ENCODE measurements at places on chromosomes 1 and 21.
A peak's percentile ranks its signal among the peaks of the same experiment; 100 is the strongest.

GRCh38 chr1:8121261-8122159 lies 95.4 kb upstream of the ERRFI1 start:
- H3K4me1 ChIP-seq = peaks cover 47% of the 10 kb centered on the region
- H3K27ac ChIP-seq = peak overlapping the region; percentile 98
- DNase-seq = peak; percentile 78

DNA sequence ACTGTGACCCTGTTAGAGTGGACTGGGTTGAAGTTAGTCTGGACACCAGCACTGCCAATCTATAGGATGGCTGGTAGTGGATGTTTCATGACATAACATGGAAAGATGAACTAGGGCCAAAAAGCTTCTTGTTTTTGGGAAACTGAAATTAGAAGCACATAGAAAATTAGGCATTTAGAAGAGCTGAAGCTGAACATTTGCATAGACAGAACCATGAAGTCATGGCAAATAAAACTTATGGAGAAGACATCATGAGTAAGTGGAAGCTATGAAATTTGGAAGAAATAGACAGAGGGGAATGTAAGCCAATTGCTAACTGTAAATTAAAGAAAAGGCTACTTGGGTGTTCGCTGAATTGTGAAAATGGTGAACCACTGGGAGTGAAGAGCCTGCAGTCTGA lies 2.7 kb upstream of the S100A11 start:
- H3K27me3 ChIP-seq = no peaks in the 10 kb centered on the region
- no peak overlapping the region for H3K4me3 ChIP-seq
- no peaks in the 10 kb centered on the region for H3K4me1 ChIP-seq

- H3K4me1 ChIP-seq = peaks cover 31% of the 10 kb centered on the region
- H3K4me3 ChIP-seq = no peak overlapping the region
- no peak for DNase-seq
- peaks cover 89% of the 10 kb centered on the region for H3K27me3 ChIP-seq
- H3K36me3 ChIP-seq = peaks cover 22% of the 10 kb centered on the region
- no peak overlapping the region for H3K27ac ChIP-seq
Measured at GRCh38 chr1:155075535-155075934, 3.1 kb upstream of the EFNA3 start.

GRCh38 chr1:51686450-51686849 lies 69.6 kb downstream of the OSBPL9 start:
- H3K4me3 ChIP-seq = no peak overlapping the region
- H3K27me3 ChIP-seq = no peaks in the 10 kb centered on the region
- no peaks in the 10 kb centered on the region for H3K36me3 ChIP-seq
- no peak overlapping the region for H3K27ac ChIP-seq
- no peak for DNase-seq
- H3K4me1 ChIP-seq = peaks cover 53% of the 10 kb centered on the region

DNA sequence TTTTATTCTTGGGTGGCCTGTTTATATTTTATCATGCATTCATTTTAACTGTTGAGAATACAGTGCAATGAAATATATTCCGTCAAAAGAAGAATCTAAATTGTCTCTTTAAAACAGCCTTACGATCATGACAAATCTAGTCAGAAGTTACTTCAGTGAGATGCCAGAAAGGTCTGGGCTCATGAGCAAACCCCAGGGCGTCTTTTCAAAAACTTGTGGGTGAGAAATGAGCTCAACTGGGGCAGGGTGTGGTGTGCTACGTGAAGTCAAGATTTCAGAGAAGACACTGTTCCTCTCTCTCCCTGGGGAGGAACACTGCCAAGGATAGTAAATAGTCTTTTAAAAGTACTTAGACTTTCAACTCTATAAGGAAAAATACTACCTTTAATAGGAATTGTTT lies 13.4 kb upstream of the UAP1 start:
- H3K4me3 ChIP-seq = no peak overlapping the region
- H3K27me3 ChIP-seq = no peaks in the 10 kb centered on the region
- H3K36me3 ChIP-seq = no peaks in the 10 kb centered on the region
- H3K4me1 ChIP-seq = no peaks in the 10 kb centered on the region
- DNase-seq = no peak

DNA sequence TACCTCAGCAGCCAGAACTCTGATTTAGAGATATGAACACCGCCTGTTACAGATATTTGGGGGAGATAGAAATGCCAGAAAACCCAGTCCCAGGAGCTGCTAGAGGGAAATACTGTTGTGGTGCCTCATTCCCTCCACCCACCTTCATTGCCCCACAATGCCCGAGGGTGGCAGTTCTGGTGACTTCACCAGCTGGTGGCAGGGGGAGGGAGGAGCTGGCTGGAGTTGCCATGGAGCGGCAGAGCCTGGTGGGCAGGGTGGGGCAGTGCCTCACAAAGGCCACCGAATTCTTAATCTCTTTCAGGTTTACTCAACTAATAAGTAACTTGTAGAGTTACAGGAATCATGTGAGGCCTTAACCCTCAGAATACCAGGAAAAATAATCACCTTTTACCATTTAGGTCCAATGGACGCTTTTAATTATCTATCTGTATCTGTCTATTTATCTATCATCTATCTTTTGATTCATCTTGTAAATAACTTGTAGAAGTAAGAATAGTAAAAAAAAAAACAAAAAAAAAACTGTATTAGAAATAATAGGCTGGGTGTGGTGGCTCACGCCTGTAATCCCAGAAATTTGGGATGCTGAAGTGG lies 11.7 kb upstream of the S100A11 start:
- peaks cover 41% of the 10 kb centered on the region for H3K4me1 ChIP-seq
- peak overlapping the region; percentile 48 for H3K4me3 ChIP-seq
- H3K27ac ChIP-seq = peak overlapping the region; percentile 84
- peak; percentile 98 for DNase-seq
- peaks cover 10% of the 10 kb centered on the region for H3K27me3 ChIP-seq
- H3K36me3 ChIP-seq = peaks cover 16% of the 10 kb centered on the region

DNA sequence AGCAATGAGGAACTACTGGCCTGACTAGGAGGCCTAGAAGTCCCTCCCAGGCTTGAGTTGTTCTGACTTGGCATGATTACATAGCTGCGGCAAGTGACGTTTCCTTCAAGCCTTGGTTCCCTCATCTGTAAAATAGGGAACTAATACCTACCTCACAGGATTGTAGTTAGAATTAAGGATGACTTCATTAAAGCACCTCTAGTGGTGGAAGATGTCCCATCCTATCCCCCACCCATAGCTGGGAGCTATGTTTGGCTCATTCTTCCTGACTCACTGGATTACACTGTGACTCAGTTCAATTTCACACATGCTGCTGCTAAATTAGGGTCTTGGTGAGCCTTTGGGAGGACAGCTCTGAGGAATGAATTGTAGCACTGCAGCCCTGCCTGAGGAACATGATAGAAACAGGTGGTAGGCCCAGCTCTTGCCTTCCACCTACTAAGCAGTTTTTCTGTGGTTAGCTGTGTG lies 6.0 kb upstream of the SHISA4 start:
- peaks cover 19% of the 10 kb centered on the region for H3K4me1 ChIP-seq
- peaks cover 7% of the 10 kb centered on the region for H3K27me3 ChIP-seq
- H3K27ac ChIP-seq = peak overlapping the region; percentile 3
- no peak overlapping the region for H3K4me3 ChIP-seq

GRCh38 chr1:170174395-170174794 lies 28.6 kb downstream of the NTMT2 start:
- H3K36me3 ChIP-seq = no peaks in the 10 kb centered on the region
- DNase-seq = no peak
- H3K4me1 ChIP-seq = no peaks in the 10 kb centered on the region

DNA sequence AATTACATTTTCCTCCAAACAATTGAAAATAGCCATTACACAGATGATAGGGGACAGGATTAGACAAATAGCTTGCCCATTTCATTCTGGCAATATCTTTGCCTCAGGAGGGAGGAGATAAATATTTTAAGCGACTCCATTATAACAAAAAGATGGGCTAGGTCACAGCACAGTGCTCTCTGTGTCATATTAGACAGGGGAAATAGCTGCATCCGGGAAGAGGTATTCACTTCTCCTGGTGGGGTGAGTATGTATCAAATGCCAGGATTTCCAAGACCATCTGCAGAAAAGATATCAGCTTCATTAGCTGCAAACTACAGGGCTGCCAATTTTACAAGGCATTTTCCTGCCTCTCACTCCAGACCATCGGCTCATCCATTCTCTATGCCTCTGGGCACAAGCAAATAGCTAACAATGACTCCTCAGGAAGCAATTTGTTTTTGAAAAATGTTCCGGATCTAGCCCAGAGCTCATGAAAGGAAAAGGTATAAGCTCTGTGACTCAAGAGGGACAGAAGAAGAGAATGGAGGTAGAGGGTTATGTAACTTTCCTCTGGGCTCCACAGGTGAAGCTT lies 41.9 kb upstream of the ANGPTL7 start:
- DNase-seq = no peak
- H3K27ac ChIP-seq = no peak overlapping the region
- H3K4me3 ChIP-seq = no peak overlapping the region
- no peaks in the 10 kb centered on the region for H3K27me3 ChIP-seq

- peak; percentile 70 for DNase-seq
- peak overlapping the region; percentile 22 for H3K27ac ChIP-seq
- H3K36me3 ChIP-seq = no peaks in the 10 kb centered on the region
- H3K4me3 ChIP-seq = peak overlapping the region; percentile 43
Measured at GRCh38 chr1:203769505-203770343, 4.7 kb downstream of the LAX1 start.

DNA sequence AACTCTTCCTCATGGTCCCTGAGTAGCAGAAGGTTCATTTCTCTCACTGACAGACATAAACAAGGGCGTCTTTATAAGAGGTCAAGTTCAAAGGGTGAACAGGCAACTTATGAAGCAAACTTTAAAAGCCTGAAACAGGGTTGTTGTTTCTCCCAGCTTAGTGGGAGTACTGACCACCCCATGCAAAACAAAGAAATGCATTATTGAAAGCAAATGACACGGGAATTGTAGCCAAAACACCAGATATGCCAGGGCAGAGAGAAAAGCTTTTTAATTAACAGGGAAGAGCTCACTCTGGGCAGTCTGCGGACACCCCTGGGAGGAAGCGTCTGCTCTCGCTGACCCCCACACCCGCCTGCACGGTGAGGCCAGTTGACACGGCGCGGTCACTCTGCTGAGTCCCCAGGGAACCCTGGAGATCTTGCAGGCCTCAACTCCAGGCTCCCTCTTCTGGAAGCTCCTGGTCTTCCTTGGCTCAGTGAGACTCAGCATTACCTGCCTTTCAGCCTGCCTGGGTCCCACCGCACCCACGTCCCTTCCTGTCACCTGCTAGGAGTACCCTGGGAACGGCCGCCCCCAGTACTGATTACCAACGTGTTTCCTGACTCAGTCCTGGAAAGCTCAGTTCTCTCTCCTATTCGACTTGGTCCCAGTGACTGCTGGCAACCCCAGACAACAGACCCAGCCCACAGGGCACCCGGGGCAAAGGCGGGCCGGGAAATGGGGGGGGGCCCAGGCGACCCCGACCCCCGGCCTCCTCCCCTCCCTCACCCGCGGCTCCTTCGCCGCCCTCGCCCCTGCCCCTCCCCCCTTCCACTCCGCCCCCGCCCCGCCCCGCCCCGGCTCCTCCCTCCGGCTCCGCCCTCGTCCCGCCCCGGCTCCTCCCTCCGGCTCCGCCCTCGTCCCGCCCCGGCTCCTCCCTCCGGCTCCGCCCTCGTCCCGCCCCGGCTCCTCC lies 972 bp downstream of the CFAP410 start:
- H3K36me3 ChIP-seq = peaks cover 15% of the 10 kb centered on the region
- H3K27ac ChIP-seq = no peak overlapping the region
- no peaks in the 10 kb centered on the region for H3K4me1 ChIP-seq
- peak overlapping the region; percentile 31 for H3K4me3 ChIP-seq
- peak; percentile 64 for DNase-seq

DNA sequence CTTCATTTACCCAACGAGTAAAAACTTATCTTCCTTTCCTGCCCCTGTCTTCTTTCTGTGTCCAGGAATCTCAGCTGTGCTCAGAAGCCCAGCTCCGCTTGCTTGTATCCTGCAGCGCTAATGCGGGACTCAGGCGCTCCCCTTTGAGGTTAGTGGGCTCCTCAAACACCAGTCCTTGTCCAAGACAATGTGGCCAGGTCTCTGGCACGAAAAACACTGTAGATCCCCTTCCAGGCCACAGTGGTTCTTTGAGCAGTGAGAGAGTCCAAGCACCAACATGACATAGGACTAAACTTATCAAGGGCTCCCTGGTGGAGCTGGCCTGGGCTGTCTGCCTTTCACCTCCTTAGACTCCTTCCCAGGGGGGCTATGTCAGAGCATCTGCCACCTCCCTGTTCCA lies 53.7 kb downstream of the PLD5 start:
- no peaks in the 10 kb centered on the region for H3K27me3 ChIP-seq
- no peak overlapping the region for H3K4me3 ChIP-seq
- H3K4me1 ChIP-seq = peaks cover 10% of the 10 kb centered on the region
- no peaks in the 10 kb centered on the region for H3K36me3 ChIP-seq
- no peak overlapping the region for H3K27ac ChIP-seq

DNA sequence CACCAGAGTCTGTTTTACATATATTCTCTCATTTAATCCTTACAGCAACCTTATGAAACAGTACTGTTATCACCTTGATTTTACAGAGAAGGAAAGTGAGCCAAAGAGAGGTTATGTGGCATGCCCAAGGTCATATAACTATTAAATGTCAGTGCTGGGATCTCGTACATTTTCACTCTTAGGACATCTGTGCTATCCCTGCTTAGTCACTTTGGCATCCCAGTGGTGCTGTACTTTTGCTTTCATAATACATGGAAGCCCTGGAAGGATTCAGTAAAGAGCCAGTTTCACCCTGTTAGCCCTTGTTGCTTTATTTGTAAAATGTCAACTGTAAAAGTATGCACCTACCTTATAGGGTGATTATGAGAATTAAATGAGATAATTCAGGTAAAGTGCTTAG lies 104.4 kb downstream of the NFIA start:
- peaks cover 7% of the 10 kb centered on the region for H3K36me3 ChIP-seq
- no peak overlapping the region for H3K4me3 ChIP-seq
- no peak for DNase-seq
- no peak overlapping the region for H3K27ac ChIP-seq
- peaks cover 18% of the 10 kb centered on the region for H3K4me1 ChIP-seq

GRCh38 chr1:92544756-92545165 lies 58.0 kb upstream of the GFI1 start:
- H3K36me3 ChIP-seq = no peaks in the 10 kb centered on the region
- no peak overlapping the region for H3K4me3 ChIP-seq
- no peak overlapping the region for H3K27ac ChIP-seq
- DNase-seq = no peak

DNA sequence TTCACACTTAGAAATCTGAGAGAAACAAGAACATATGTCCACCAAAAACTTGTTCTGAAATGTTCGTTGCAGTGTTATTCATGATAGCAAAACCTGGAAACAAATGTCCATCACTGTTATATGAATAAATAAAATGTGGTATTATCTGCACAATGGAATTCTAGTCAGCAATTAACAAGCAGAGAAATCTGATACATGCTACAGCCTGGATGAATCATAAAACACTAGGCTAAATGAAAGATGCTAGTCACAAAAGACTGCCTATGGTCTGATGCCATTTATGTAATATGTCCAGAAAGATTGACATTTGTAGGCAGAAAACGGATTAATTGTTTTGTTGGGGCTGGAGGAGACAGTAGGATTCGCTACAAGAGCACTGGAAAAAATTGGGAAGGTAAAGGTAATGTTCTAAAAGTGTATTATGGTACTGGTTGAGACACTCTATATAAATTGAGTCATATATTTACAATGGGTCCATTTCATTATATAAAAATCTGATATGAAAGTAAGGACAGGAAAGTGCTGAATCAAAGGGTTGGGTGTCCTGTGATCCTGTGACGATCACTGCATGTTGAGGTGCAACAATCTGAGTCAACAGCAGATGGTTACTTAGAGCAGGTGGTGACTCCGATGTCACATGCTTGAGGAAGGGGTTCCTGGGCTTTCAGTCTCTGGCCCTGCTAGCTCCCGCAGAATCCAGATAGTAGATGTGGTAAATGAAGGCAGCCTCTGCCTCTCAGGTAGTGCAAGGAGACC lies 102.1 kb upstream of the NBPF4 start:
- H3K4me1 ChIP-seq = no peaks in the 10 kb centered on the region
- no peaks in the 10 kb centered on the region for H3K36me3 ChIP-seq
- DNase-seq = no peak
- H3K27ac ChIP-seq = no peak overlapping the region

GRCh38 chr21:45637883-45638282 lies 5.6 kb upstream of the PCBP3 start:
- no peak for DNase-seq
- H3K4me3 ChIP-seq = no peak overlapping the region
- H3K36me3 ChIP-seq = no peaks in the 10 kb centered on the region

All from Calu3 (cell line).